ENCODE measurements at places on chromosomes 2 and 18.

DNA sequence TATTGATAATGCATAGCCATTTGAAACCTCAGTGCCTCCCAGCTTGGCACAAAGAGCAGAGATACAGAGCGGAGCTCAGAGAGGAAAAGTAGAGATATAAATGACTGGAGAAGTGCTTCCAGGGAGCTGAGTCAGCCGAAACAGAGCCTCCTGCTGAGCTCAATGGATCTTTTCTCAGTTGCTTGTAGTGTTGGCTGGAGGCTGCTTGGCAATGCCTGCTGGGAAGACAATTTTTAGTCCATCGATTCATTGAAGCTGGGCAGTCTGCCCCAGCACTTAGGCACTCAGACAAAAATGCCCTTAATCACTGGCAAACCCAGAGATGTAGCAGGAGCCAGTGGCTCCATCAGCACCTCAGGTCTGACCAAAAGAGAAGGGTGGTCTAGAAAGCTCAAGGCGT is 81.3 kb upstream of the SETBP1 start:
- no peak for DNase-seq

GRCh38 chr2:3493615-3494007 is 25.7 kb downstream of the ADI1 start:
- DNase-seq: no peak

DNA sequence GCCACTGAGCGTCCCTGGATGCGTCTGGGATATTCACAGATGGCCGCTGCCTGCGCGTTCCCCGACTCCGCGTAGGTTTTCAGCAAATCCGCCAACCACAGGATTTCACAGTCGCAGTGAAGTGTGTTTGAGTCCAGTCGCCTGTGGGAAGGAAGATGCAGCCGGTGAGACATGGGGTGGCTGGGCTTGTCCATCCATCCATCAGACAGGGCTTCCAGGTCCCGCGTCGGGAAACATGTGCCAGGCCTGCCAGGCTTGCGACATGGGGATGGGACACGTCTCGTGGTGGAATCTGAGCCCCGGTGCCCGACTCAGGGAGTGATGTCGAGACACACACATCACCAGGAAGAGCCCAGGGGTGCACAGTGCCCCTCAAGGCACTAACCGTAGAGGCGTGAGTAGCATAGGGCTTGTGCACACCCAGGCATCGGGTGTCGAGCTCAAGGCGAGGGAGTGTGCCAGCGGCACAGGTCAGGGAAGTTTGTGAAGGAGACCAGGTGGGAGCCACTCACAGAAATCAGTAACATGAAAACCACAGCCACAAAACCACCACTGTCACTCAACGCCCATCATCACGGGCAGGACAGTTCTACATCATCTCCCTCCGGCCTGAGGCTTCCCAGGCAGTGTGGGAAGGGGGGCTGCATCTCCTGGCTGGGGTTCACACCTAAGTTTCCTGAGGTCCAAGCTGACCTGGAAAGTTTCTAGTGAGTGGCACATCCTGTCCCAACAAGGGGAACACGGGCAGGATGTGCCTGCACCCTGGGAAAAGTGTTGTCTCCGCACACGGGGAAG is 63.9 kb downstream of the PXDN start:
- no peak for DNase-seq

- no peak for DNase-seq
Observed at GRCh38 chr18:8365006-8365405, 244.2 kb upstream of the RAB12 start.

DNA sequence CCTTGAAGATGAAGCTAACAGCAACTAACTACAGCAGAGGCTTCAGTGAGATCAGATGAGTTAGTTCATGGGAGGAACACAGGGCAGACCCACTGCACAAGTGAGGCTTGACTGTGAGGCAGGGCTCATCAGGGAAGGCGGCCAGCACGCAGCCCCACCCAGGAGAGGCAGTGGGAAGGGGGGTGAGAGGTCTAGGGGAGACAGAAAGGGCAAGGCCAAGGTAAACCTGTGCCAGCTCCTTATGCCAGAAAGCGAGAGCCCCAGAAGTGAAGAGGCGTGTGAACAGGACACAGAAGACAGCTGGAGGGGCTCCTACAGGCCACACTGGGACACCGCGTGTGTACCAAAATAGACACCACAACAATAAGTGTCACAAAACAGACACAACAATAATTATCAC is 48.6 kb downstream of the ANO7 start:
- no peak for DNase-seq

All from NT2/D1 (cell line).